OCI-M1 (cell line): ENCODE measurements at places on chromosomes 4 and X.

DNA sequence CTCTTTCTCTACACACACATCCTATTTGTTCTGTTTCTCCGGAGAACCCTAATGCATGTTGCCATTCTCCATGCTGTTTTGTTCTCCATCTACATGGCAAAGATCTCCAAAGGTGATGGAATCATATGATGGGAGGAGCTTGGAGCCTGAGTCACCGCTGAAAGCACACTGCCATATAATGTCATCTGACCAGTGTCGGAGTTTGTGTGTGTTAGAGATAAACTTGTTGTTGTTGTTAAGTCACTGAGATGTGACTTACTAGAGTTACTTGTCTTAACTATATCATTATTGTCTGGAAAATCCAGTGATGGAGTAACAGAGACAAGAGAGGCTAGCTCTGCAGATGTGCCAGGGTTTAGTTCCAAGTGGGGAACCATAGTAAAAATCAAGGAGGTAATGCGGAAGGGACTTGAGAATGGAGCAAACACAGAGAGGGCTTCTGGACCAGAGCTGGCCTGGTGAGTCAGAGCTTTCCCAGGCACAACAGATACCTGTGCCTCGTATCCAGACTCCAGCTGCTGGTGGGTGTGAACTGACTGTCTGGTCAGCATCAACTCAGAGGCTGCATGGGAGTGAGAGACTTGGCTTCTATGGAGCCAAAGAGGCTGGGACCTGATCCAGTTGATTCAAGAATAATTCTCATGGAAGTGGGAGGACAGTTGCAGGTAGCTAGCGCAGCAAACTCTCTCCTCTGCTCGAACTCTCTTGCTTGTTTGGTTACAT lies 30.6 kb upstream of the CCKAR start:
- no peak for DNase-seq

DNA sequence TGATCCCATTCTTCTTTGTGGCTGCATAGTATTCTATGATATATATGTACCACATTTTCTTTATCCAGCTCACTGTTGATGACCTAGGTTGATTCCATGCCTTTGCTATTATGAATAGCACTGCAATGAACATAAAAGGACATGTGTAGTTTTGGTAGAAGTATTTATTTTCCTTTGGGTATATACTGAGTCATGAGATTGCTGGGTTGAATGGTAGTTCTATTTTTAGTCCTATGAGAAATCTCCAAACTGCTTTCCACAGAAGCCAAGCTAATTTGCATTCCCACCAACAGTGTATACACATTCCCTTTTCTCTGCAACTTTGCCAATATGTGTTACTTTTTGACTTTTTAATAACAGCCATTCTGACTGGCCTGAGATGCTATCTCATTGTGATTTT lies 278.3 kb downstream of the PCDH18 start:
- no peak for DNase-seq

DNA sequence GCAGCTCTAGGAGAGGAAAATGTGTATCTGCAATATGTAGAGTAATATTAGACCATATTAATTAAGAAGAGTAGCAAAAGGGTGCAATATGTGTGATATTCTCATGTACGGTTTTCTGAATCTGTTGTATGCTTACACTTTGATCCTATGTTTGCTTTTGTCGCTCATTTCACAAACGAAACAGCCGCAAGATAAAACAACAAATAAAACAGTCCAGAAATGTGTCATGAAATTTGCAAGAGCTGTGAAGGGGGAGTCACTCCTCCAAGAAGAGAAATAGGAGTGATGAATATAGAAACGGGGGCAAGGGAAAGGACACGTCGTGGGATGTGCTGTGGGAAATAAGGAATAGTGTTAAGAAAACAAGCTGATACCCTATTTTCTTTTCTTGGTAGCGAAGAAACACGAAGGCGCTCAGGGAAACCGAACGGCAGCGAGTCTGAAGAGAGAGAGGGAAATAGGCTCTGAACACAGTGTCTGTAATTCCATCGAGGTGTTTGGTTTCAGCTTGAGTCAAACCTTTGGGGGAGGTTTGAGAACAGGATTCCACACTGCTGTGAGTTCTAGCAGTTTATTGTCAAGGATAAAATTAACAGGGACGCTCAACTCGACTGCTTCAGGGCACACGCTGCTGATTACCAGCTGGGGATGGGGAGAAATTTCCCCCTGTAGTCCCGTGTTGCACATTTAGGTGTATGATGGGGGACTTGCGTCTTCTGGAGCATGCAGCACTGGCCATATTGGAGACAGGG lies 595.6 kb upstream of the TENM3 start:
- no peak for DNase-seq

- DNase-seq = no peak
These were observed 19.9 kb upstream of the CEP135 start for GRCh38 chr4:55928846-55929245.

DNA sequence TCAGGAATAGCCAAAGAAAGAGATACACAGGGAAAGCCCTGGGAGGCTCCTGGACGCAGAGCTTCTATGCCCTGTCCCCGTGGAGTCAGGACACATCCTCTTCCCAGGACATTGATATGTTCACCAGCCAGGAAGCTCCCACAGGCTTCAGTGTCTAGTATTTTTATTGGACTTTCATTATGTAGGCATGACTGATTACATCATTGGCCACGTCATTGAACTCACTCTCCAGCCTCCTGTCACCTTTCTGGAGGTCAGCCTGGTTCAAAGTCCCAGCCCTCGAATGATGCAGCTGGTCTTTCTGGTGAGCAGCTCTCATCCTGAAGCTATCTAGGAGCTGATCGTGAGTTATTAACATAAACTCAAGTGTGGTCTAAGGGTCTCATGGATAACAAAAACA lies 104.1 kb downstream of the CPEB2 start:
- no peak for DNase-seq

GRCh38 chrX:95764972-95765451 lies 919.6 kb upstream of the DIAPH2 start:
- DNase-seq = peak; percentile 51

DNA sequence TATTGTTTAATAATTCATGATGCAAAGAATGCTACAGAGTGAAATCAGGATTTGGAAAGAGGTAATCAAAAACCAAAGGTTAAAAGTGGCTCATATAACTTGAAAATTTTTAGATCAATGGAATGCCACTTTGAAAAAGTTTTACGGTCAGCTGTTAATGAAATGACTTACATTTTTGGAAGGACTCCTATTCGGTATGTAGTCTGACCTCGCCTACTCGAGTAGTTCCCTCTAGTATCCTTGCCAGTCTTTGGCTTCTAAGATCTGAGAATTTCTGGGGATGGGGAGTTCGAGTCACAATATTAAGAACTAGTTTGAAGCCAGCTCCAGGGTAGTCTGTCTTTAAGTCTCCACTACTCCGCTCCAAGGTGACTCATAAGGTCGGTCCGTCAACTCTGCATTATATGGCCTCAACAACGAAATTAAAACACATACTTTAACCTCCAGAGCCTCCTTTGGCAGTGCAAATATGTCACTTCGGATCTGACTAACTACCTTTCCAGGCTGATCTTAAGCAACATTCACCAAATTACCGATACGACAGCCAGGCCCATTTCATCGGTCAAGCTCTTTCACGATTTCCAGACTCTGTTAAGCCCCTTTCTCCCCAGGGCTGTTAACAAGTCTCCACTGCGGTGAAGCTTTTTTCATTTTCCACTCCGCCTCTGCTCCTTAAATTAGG lies 733 bp upstream of the NAA15 start:
- peak; percentile 88 for DNase-seq

DNA sequence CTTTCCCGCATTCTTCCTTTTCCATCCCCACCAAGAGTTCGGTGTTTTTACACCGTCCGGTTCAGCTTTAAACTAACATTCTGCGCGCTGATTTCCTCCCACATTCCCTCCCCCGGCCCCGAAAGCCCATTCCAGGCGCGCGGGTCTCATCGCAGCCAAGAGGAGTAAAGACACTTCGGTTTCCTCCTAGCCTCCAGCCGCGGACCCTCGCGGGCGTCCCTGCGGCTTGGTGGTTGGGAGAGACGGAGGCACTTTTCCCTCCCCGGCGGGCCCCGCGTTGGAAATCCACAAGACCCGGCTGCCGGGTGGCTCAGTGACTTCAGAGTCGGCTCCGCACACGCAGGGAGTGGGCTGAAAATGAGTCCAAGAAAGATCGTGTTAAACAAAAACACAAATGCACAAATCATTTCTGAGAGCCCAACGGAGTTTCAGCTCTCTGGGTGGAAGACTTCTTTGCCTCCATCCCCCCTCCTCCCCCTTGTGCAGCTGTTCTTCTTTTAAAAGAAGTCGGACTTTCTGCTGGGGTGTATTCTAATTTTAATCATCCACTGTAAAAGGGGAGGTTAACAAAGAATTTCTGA lies 2.0 kb upstream of the ARX start:
- DNase-seq = no peak

- no peak for DNase-seq
These were observed 374.8 kb downstream of the GPAT3 start for GRCh38 chr4:83910693-83911092.

- no peak for DNase-seq
These were observed 134.6 kb downstream of the KDM6A start for GRCh38 chrX:45007598-45007997.

DNA sequence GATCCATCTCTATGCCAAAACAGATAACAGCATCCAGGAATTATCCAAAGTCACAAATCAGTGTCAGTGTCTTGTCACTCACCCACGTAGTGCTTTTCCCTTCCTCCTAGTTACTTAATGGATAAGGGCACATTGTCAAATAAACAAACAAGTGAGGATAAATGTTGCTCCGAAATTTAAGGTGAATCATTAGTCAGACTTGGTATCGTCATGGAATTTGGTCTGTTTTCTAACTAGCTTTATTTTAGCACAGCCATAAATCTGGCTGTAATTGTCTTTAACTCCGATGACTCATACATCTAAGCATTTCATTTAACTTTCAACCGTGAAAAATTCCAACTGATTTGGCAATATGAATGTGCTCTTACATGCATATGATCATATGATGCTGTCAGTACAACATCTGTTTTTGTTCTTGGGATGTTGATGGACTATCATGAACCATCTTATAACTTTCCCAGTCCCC lies 83.3 kb downstream of the SNCA start:
- DNase-seq = no peak

- no peak for DNase-seq
These were observed 27.0 kb upstream of the MID1IP1 start for GRCh38 chrX:38774249-38774648.

- no peak for DNase-seq
These were observed 12.8 kb downstream of the CYP4V2 start for GRCh38 chr4:186204103-186204559.

GRCh38 chr4:105895583-105896460 lies 551 bp downstream of the NPNT start:
- DNase-seq = no peak

- no peak for DNase-seq
These were observed 44.4 kb downstream of the DIAPH2 start for GRCh38 chrX:96729053-96729452.

DNA sequence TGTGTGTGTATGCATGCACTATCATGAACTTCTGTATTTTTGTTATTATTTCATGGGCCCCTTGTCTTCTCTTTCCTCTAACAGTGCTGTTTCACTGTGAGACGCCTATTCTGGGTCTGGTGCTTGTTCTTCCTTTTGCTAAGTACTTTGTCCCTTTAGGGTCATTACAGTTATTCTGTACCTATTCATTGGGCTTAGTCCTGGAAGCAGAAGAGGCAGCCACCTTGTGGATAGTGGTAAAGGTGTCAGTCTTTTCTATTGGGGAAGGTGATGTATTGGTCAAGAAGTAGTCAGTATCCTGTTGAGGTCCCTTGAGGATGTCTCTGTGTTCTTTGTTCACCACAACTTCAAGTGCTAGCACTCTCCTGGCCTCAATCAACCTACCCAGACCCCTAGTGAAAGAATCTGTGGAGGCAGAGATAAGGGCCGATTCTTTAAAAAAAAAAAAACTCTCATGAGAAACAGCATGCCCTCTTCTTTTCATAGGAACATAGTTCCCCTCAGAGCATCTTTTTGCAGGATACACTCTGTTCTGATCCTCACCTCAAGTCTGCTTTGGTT lies 593.8 kb downstream of the SPRY1 start:
- DNase-seq = peak; percentile 33

GRCh38 chrX:129741880-129742758 lies 3.3 kb downstream of the XPNPEP2 start:
- peak; percentile 81 for DNase-seq

DNA sequence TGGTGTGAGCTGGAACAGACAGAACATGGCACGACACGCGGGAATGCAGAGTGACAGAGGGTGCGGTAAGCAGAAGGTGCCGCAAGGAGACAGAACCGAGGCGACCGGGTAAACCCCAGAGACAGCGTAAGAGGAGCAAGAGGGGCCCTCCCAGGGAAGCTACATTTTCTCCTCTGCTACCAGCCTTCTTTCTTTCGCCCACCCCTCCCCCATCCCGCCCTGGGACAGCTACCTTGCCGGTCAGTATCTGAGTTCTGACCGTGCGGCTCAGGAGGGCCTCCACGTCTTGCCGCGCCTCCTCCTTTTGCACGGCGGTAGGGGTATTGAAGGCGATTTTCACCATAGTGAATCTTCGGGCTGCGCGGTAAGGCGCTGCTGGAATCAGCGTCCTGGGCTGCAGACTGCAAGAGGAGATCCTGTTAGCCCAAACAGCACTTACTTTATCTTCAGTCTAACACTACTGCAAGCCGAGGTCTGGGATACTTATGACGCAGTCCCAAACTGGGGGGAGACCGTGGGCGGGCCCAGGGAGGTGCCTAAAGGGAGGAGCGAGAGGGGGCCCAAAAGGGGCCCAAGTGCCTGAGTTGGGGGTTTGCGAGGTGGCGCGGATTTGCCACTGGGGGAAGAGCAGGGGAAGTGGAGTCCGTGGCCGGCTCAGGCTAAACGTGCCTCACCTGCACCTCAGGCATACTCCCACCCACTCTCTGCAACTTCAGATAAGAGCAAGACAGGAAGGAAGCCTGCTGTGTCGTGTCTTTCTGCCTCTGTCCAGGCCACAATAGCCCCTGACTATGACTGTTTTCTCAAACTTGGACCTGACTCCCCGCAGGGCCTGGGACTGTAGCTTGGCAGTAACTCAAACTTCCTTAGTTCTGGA lies at the start of gene ITM2A:
Gene ITM2A, minus strand, starts transcription at position 462 of the 877 bp plus-strand sequence. Its CDS starts 119 bp downstream, at position 343.
- peak; percentile 93 for DNase-seq

- DNase-seq = no peak
These were observed 255.5 kb upstream of the PITX2 start for GRCh38 chr4:110878413-110878812.

GRCh38 chr4:22986262-22986661 lies 293.5 kb downstream of the GBA3 start:
- DNase-seq = no peak

GRCh38 chr4:37188100-37188499 lies 56.4 kb upstream of the NWD2 start:
- peak; percentile 26 for DNase-seq

DNA sequence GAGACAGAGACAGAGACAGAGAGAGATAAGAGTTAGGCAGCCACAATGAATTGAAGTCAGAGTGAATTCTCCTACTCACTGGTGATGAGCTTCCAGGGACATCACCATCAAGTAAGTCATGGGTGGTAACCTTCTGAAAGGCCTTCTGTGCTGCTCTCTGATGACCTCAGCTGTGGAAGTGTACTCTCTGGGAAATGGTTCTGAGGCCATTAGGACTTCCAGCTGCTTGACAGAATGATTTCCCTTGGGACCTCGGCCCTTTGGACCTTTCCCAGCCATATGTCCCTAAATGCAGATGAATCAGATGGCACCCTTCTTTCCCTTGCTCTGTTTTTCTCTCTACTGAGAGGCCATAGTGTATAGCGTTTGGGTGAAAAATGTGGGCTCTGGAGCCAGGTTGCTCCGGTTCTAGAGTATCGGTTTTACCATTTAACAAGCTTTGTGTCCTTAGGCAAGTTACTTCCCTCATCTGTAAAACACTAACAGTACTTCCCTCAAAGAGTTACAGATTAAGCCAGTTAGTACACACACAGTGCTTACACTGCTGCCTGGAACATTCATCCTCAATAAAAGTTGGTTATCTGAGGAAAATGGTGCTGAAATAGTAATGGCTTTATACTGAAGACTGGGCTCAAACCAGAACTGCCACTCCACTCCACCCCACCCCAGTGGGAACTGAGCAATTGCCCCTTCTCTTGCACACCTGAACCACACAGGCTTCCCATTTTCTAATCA lies 7.6 kb downstream of the SEPTIN11 start:
- DNase-seq = no peak
